ENCODE measurements at places on chromosomes 4 and X. TPM values are rescaled to one million over a fixed set of nuclear protein-coding genes. Genes with fewer than 3 reads are reported as not detected.

HTN3 gene
- total RNA-seq, result not detected

LRAT gene
- 0.57 TPM for total RNA-seq

F11 gene
- not detected for total RNA-seq

GRCh38 chrX:7318241-7318640 lies 170.3 kb upstream of the PUDP start:
- DNase-seq, result no peak

- no peak for DNase-seq
Observed at GRCh38 chr4:113006632-113007031, 42.8 kb upstream of the ANK2 start.
